ENCODE measurements at places on chromosomes 6 and 20. TPM values are rescaled to one million over a fixed set of nuclear protein-coding genes. Genes with fewer than 3 reads are reported as not detected.

Gene IL20RA
- total RNA-seq: 0.28 TPM

Gene VGLL2
- not detected for total RNA-seq

Gene BPIFB2
- not detected for total RNA-seq

Gene NHSL1
- total RNA-seq: 9.2 TPM

Gene EDN3
- total RNA-seq: not detected

Gene NRSN2
- 31.0 TPM for total RNA-seq

Gene FAM210B
- 31.4 TPM for total RNA-seq

Gene KCNK16
- total RNA-seq: not detected

Gene ANKS1A
- 9.0 TPM for total RNA-seq

Gene CALHM4
- total RNA-seq: 0.19 TPM

Gene SPINT4
- total RNA-seq: not detected

Gene TRIM10
- total RNA-seq: under 0.01 TPM

Gene IMPG1
- total RNA-seq: not detected

Gene HDGFL1
- not detected for total RNA-seq

Gene ID4
- total RNA-seq: 27.0 TPM

Gene SLC26A8
- not detected for total RNA-seq

Gene GSTA3
- not detected for total RNA-seq

Gene GJA10
- total RNA-seq: not detected

Gene PROKR2
- not detected for total RNA-seq

Gene SDC4
- total RNA-seq: 106 TPM

Gene C4B
- 1.9 TPM for total RNA-seq

Gene SMLR1
- total RNA-seq: 0.19 TPM

Gene HLA-DOB
- under 0.01 TPM for total RNA-seq

Gene DOK5
- 35.9 TPM for total RNA-seq

Gene NKAIN2
- not detected for total RNA-seq

Gene POLH
- 31.6 TPM for total RNA-seq

Gene SLC17A1
- not detected for total RNA-seq

Gene VSTM2L
- total RNA-seq: 3.7 TPM

Gene KIFC1
- total RNA-seq: 52.1 TPM

Gene ZBTB46
- total RNA-seq: 4.8 TPM

Gene IL17A
- not detected for total RNA-seq

Gene TJAP1
- total RNA-seq: 9.0 TPM

Gene MAS1
- under 0.01 TPM for total RNA-seq

Gene FILIP1
- total RNA-seq: 0.58 TPM

Gene PREP
- 23.8 TPM for total RNA-seq

Gene ZNF831
- total RNA-seq: not detected

Gene BANF2
- total RNA-seq: not detected

Gene BLCAP
- 29.6 TPM for total RNA-seq

Gene HFE
- total RNA-seq: 13.0 TPM

Gene SMOC2
- total RNA-seq: not detected

Gene BPIFA3
- not detected for total RNA-seq

Gene CRIP3
- total RNA-seq: not detected

Gene ETV7
- 2.0 TPM for total RNA-seq

Gene TRIM39
- 9.6 TPM for total RNA-seq

Gene ABHD16B
- not detected for total RNA-seq

Gene GRM4
- total RNA-seq: under 0.01 TPM

Gene TMEM14A
- total RNA-seq: 30.2 TPM

Gene WFDC10B
- total RNA-seq: not detected

Gene SLC17A3
- not detected for total RNA-seq

Gene ZNF335
- 10.9 TPM for total RNA-seq
